ENCODE measurements at places on chromosomes 3 and 15.
A peak's percentile ranks its signal among the peaks of the same experiment; 100 is the strongest.

- DNase-seq, result no peak
Measured at GRCh38 chr3:144942838-144943197, 971.2 kb downstream of the DIPK2A start.

- no peak for DNase-seq
Measured at GRCh38 chr3:15181963-15182362, 24.1 kb upstream of the CAPN7 start.

- DNase-seq, result no peak
Measured at GRCh38 chr3:99781761-99782160, 35.9 kb upstream of the CMSS1 start.

GRCh38 chr15:85489773-85490493 lies 109.5 kb downstream of the AKAP13 start:
- DNase-seq, result no peak

DNA sequence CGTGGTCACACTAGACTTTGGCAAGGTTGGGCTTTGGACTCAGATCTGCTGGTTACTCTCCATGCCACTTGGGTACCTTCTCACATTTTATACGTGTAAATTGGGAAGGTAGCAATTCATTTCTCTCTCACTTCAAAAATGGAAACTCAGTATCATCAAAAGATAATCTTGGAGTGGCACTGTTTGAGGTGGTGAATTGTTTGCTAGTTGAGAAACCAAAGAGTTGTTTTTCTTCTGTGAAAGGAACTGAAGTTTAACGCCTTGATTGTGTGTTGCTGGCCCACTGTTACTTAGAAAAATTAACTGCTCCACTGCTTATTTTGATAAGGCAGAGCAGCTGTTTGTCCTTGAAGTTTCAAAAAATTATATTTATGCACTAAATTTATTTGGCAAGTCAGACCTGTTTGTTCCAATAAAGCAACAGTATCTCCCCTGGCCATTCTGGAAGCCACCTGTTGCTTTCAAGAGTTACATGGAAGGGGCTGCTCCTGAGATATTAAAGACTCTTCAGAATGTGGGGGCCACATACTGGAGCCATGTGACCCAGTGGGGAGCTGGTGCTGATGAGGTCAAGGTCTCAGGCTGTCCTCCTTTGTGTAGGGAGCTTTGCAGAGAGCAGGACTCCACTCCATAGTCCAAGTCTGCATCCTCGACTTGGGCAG lies 16.2 kb downstream of the PLCL2 start:
- no peak for DNase-seq

DNA sequence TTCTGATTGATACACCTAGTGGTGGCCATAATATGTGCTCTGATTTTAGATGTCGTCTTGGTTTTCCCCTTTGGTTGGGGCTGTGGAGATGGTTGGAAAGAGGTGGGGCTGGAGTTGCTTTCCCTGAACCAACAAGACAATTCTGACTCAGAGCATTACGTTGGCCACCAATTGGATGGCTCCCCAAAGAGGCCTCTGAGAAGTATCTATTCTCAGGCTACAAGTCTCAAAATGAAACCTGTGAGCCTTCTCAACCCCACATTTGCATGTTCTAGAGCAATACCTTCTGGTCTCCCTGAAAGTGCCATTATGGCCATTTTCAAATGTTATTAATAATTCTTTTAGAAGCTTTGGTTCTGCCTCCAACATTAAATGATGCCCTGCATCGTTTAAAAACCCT lies 188.4 kb upstream of the WNT5A start:
- DNase-seq, result peak; percentile 23

- DNase-seq, result no peak
Measured at GRCh38 chr15:75532413-75533250, 46.5 kb downstream of the PTPN9 start.

GRCh38 chr3:196775938-196776337 lies 36.3 kb downstream of the PAK2 start:
- DNase-seq, result no peak

GRCh38 chr15:80736560-80736959 lies 41.5 kb downstream of the ABHD17C start:
- DNase-seq, result no peak

DNA sequence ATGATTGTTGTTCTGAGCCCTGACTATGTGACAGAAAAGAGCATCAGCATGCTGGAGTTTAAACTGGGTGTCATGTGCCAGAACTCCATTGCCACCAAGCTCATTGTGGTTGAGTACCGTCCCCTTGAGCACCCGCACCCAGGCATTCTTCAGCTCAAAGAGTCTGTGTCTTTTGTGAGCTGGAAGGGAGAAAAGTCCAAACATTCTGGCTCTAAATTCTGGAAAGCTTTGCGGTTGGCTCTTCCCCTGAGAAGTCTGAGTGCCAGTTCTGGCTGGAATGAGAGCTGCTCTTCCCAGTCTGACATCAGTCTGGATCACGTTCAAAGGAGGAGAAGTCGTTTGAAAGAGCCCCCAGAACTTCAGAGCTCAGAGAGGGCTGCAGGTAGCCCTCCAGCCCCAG lies 142.0 kb downstream of the IL1RAP start:
- DNase-seq, result no peak

- no peak for DNase-seq
Measured at GRCh38 chr15:40906991-40907802, 12.9 kb downstream of the VPS18 start.

GRCh38 chr3:12956316-12956660 lies 114.9 kb upstream of the RPL32 start:
- no peak for DNase-seq

- no peak for DNase-seq
Measured at GRCh38 chr3:8416965-8417364, 84.7 kb upstream of the LMCD1 start.

DNA sequence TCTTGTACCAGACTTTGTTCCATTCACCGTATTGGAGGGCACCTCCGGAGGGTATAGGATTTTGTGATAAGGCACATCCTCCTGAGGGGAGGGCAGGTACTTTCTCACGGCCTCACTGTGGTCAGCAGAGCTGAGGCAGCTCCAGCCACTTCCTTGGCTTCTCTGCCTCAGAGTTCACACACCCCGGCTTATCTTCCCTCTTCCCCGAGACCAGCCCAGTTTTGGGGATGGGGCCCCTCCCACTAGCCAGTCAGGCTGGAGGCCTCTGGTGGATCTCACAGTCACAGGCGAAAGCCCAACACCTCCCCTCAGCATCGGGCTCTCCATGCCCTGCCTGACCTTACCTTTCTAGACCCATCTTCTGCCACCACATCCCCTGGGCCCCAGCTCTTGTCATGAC lies 316.2 kb upstream of the CTDSPL start:
- no peak for DNase-seq

GRCh38 chr15:74172701-74173379 lies 670 bp upstream of the ISLR start:
- no peak for DNase-seq

DNA sequence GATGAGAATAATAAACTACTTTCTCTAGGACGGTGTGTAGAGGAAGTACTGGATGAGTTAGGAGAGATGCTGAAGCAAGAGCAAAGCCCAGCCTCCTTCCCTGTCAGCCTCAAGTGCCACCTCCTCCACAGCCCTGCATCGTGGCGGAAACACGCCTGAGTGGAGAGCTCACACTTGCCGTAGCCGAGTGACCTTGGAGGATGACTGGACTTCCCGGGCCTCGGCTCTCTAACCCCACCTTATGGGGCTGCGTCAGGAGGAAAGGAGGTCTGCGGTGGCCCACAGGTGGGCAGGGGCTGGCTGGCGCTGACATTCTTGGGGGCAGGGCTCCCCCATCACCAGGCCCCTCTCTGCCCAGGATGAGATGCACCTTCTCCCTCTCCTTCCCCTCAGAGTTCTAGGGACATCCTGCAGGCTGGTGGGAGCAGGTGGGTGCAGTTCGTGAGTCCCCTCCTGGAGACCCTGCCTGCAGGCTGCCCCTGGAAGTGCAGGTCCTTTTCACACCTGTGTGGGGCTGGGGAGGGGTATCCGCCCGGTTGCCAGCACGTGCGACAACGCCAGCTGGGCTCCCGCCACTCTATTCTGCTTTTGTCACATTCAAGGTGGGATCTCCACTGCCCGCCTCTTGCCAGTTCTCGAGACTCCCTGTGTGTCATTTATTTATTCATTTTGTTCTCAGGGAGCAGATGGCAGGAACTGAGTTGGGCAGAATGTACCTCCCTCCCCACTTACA lies 175.2 kb downstream of the MEGF11 start:
- no peak for DNase-seq

DNA sequence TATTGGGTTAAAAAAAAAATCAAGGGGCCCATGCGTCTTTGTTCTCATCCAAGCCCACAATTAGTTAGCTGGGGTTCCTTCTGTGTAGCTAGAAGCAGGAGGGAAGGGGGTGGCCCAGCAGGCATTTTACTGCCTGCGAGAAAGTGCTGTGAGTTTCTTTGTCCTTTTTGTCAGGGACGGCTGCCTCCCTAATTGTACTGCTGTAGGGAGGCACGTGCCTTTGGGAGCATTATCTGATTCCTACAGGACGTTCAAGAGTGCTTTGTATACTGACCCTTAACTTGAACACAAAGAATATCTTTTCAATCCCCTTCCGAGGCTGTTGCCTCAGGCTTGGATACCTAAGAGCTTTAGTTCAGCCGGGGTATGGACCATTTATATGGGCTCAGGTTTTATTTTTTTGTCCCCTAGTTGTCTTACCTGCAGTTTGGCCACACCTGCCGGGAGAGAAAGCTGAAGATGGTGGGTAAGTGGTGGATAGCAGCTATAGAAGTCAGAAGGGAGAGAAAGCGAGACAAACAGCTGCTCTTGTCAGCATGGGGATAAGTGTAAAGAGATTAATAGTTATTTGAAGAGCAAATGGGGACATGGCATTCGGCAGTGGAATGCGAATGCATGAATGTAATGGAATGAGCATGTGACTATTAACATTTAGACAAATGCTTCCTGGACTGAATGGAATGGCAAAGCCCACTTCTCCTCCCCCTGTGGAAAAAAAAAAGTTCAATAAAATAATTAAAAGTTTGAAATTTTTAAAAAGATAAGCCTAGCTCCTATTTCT lies 175.2 kb downstream of the TP63 start:
- no peak for DNase-seq

DNA sequence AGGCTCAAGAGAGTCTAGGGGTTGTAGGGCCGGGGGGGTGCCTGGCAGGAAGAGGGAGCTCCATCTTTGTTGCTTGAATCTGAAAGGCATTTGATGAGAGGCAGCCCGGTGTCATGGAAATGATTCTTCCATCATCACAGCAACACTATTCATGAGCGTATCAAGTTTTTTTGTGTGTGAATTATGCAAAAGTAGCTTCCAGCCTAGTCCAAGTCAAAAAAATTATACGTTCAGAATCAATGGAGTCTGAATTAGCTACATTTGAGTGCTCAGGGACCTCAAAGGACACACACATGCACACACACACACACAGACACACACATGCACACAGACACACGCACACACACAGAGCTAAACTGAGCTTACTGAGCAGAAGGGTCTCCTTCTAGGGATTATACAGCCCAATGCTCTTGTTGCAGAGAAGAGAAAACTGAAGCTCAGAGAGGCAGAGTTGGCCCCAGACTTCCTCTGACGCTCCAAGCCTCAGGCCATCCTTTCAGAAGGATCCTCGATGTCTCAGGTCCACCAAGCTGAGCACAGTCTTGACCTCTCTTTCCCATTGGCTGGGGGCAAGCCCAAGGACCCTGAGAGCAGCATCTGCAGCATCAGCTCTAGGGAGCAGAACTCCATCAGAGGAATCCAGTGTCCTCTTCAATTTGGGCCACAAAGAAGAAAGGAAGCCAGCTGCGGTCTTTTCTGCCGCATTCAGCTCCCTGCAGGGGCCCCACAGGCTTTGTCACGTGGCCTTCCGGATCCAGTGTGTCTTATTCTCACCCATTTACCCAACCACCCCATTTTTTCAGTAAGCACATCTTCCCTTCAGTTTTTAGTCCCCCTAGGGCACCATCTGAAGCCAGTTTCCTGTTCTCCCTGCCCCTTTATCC lies 228.0 kb downstream of the UACA start:
- no peak for DNase-seq

DNA sequence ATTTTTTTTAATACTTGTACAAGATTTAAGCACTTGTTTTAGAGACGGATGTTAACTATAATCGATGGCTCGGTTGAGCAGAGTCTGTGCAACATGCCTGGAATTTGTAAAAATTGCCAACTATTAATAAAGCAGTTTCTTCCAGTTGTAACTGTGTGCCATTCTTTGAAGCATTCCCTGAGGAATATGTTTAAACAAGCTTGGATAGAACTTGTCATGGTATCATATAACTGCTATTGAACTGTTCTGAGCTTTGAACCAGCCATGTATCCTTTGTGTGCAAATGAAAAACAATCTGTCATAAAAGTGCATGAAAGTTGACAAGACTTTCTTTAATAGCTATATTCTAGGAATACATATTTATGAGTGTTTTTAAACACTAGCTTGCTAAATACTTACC lies 45.8 kb upstream of the UBE2E2 start:
- no peak for DNase-seq

DNA sequence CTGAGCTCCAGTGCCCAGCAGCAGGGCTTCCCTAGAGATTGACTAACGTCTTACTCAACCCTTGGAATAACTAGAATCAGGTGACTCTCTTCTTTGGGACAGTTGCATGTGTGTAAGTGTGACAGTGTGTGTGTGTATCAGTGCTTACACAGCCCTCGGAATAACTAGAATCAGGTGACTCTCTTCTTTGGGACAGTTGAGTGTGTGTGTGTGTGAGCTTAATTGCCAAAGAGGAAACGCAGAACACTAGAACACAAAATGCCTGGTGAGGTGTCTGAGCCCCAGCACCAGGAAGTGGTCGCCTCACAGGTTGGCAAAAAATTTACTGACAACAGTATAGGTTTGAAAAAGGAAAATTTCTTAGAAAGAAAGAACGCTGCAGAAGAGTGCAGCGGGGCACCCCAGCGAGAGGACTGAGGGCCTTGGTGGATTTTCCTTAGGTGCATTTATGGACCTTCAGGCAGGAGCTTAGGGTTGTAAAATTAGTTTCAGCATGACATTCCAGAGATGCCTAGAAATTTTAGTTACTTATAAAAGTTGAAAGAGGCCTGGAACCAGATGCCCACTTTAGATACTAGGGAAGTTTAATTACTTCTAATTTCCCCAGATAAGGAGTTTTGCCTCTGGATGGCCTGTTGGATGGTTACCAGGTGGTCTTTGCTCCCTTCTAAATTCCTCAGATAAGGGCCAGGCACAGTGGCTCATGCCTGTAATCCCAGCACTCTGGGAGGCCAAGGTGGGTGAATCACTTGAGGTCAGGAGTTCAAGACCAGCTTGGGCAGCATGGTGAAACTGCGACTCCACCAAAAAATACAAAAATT lies 3.7 kb upstream of the WDR82 start:
- no peak for DNase-seq

DNA sequence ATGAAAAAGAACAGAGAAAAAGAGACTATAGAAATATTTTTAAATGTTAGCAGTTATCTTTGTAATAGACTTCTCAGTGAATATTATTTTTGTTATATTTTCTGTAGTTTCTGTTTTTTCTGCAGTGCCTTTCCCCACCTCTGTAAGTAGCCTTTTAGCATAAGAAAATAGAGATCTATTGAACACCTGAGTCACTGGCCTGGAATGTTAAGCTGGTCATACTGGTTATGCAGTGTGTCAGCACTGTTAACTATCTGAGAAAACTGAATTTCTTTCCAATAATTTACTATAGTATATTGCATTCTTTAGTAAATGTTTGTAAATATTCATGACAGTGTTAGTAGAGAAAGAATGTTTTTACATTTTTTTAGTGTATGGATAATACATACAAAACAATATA lies 79.8 kb downstream of the NECTIN3 start:
- DNase-seq, result no peak

All from GM18507 (cell line).